Right ventricle myocardium inferior (tissue), 1 donor: ENCODE measurements at places on chromosomes 2 and 18. TPM values are rescaled to one million over a fixed set of nuclear protein-coding genes. Genes with fewer than 3 reads are reported as not detected.

The SRD5A2 gene
- not detected for total RNA-seq

The ATP6V1C2 gene
- total RNA-seq = 1.9 TPM

The MAP3K19 gene
- not detected for total RNA-seq

The VWA3B gene
- total RNA-seq = 0.38 TPM

The KCNE4 gene
- total RNA-seq = 3.6 TPM

The LIMS2 gene
- 260 TPM for total RNA-seq

The PLCL1 gene
- 96.2 TPM for total RNA-seq

The STPG4 gene
- not detected for total RNA-seq

The BMP10 gene
- total RNA-seq = 0.35 TPM

The CTLA4 gene
- 0.19 TPM for total RNA-seq

The PPP1R1C gene
- total RNA-seq = 24.0 TPM

The DNAJC5G gene
- 1.9 TPM for total RNA-seq
